ENCODE measurements at places on chromosomes 4 and X.

DNA sequence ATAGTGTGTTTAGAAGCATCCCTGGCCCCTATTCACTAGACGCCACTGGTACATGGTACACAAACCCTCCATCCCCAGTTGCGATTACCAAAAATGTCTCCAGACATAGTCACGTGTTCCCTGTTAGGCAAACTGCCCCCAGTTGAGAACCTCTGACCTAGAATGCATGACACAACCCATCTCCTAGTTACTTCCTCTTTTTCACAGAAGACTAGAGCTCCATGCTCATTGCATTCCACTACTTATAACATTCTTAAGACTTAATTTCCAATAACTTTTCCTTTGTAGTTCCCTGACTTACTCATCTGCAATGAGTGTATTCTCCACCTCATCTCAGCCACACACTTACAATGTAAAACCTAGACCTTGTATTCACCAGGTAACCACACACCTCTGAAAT lies 68.6 kb downstream of the PRSS12 start:
- no peak for DNase-seq

DNA sequence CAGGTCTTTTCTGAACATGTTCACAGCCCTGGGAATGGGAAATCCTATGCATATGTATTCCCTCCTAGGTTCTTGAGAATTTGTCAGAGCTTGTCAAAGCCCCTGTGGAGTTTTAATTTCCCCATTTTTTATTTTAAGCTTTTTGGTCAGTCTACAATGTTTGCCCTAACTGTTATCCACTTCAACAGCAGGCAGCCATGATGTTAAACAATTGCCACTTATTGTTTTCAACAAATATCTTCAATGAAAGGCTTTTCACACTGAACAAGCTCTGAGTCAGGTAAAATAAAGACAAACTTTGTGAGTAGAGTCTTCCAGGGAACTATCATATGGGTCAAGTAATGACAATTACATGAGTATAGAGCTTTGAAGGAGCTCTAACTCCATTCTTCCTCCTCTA lies 25.0 kb upstream of the ATP1B4 start:
- DNase-seq, result no peak

GRCh38 chrX:103845165-103845653 lies 13.2 kb upstream of the RAB9B start:
- DNase-seq, result no peak

- no peak for DNase-seq
These were observed 155.8 kb downstream of the ANTXR2 start for GRCh38 chr4:79917246-79917645.

- DNase-seq, result no peak
These were observed 27.1 kb upstream of the PDZD4 start for GRCh38 chrX:153857348-153857903.

- DNase-seq, result no peak
These were observed 35.4 kb downstream of the JADE1 start for GRCh38 chr4:128844931-128845330.

- no peak for DNase-seq
These were observed 271.6 kb downstream of the GRIA3 start for GRCh38 chrX:123455693-123456092.

GRCh38 chr4:118867311-118868067 lies 21.2 kb upstream of the SYNPO2 start:
- no peak for DNase-seq

- no peak for DNase-seq
These were observed 11.9 kb upstream of the LINC00632 start for GRCh38 chrX:140697618-140698017.

- no peak for DNase-seq
These were observed 735.1 kb downstream of the STIM2 start for GRCh38 chr4:27595571-27596360.

DNA sequence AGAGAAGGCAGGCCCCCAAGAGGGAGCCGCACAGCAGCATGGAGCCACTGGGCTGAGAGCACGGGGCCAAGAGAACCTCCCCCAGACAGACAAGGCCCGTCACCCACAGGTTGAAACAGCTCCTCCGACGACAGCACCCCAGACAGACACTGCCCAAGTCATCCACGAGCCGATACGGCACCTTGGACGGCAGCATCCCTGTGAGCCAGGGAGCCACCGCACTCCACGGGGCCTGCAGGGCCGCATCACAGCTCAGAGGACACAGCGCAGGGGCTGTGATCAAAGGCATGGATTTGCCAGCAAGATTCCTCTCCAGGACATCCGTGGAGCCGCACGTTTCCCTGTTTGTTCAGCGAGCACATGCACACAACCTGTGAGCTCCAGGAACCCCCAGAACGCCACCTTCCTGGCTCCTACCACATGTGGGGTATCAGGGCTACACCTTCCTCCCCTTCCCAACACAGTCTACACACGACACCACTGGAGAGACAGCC lies 3.9 kb downstream of the CTBP1 start:
- no peak for DNase-seq

DNA sequence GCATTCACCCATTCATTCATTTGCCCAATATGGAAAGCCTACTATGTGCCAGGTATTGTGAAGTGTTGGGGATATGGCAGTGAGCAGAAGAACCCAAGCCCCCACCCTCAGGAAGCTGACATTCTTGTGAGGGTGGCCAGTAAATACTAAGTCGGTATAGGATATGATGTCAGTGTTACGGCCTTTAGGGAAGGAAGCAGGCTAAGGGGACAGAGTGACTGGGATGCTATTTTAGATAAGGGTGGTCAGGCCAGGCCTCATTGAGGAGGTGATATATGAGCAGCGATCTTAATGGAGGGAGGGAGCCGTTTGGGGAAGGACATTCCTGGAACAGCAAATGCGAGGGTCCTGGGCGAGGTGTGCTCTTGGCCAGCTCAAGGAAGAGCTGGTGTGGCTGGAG lies 2.0 kb downstream of the ATP6AP1 start:
- DNase-seq, result no peak

DNA sequence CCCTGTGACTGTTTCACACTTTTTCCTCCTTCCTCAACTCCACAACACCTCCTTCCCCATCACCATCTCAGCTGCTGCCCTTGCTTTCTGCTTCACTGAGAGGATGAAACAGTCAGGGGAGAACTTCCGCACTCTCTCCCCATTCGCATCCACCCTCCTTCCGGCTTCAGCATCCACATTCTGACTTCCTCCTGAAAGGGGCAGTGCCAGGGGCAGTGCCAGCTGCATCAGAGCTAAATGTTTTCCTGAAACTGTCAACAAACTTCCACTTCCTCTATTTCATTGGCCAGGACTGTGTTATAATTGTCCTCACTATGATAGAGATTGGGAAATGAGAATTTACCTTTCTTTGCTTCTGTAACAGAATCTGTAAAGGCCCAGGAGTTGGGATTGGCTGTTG lies 18.2 kb upstream of the RASL11B start:
- DNase-seq, result no peak

DNA sequence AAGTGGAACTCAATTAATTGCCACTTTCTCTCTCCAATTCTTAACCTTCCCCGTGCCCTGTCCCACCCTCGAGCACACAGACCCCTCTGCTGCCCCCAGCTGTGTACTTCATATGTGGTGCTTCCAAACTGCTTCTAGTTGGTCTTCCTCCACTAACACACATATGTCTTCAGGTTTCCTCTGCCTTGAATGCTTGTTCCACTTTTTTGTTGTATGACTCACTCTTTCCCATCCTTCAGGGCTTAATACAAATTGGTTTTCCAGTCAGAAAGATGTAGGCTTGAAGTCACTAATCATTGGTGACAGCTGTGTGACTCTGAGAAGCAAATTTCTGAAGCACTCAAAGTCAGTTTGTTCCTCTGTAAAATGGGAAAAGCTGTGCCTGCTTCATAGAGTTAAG lies 30.6 kb downstream of the TRIM2 start:
- DNase-seq, result no peak

- DNase-seq, result no peak
These were observed 96.0 kb upstream of the NUDT6 start for GRCh38 chr4:123018396-123018775.

DNA sequence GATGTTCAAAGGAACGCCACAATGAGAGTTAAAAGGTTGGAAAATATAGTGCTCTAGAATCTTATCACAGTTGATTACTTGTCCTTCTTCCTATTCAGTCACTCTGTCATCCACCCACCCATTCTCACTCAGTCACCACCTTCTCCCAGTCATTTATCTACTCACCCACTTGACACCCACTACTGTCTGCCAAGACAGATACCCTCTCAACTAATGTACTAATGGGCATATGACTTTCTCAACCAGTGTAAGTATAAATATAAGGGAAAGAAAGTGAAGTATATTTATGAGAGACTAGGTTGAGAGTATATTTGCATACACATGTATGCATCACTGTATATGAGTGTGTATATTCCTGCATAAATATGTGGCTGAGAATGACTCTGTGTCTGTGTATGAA lies 20.0 kb downstream of the MID2 start:
- no peak for DNase-seq

GRCh38 chr4:139015948-139016471 lies 429 bp downstream of the NOCT start:
- no peak for DNase-seq

- DNase-seq, result no peak
These were observed 82.4 kb downstream of the DLG3 start for GRCh38 chrX:70527053-70527452.

DNA sequence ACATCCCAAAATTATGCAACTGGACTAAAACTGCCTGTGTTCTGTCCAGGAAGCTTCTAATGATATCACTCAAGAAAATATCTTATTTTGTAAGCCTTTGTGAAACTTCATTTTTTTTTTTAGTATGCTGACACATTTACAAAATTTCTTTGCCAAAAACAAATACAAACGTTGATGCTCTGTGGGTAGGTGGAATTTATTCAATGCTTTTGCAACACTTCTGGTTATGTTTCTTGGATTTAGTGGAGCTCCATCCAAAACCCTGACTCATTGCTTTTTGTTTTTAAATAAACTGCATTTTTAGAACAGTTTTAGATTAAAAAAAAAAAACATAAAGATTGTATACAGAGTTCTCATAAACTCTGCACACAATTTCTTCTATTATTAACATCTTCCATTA lies 250.9 kb upstream of the MAOA start:
- DNase-seq, result no peak

- DNase-seq, result no peak
These were observed 43.3 kb downstream of the LUZP4 start for GRCh38 chrX:115332832-115333231.

DNA sequence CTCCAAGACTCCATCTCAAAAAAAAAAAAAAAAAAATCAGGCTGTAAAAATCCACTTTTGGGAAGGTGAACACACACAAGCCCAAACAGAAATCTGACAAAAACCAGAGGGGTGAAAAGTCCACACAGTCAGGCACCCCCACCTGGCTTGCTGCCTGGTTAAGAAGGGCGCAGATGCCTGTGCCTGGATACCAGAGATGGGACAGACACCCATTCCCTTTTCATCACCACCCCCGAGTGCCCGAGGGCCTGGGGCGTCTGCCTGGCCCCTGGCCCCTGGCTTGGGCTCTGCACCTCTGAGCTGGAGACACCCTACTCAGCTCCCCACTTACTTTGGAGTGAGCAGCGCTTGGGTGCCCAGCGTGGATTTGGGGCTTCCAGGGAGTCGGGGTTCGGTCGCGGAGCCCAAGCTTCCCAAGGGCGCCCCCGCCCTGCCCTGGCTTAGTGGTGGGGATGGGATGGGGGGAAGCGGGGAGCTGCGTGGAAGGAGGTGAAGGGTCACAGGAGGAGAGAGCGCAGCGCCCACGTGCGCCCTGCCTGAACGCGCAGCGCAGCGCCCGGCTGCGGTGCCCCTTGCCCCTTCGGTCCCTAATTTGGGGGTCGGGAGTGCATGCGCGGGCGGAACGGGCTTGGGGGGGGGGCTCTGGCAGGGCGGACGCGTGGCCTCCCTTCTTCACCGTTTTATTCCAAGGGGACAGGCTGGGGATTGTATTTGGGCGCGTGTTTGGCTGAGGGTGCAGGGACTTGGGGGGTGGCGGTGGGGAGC lies 11.3 kb downstream of the SHOX start:
- no peak for DNase-seq

- DNase-seq, result no peak
These were observed 50.1 kb downstream of the MFAP3L start for GRCh38 chr4:169975838-169976796.

- no peak for DNase-seq
These were observed 26.7 kb upstream of the BMP2K start for GRCh38 chr4:78749258-78749971.

- DNase-seq, result no peak
These were observed 78.5 kb downstream of the BTC start for GRCh38 chr4:74715706-74716435.
